ENCODE measurements at places on chromosomes 2 and 18. TPM values are rescaled to one million over a fixed set of nuclear protein-coding genes. Genes with fewer than 3 reads are reported as not detected.

Gene OTOS
- not detected for total RNA-seq

Gene TACR1
- total RNA-seq: not detected

Gene LRP2
- total RNA-seq: not detected

Gene HOXD3
- 18.0 TPM for total RNA-seq

Gene FEV
- total RNA-seq: not detected

Gene LINC00305
- total RNA-seq: not detected

Gene CHST9
- total RNA-seq: not detected

Gene ST8SIA5
- not detected for total RNA-seq

Gene DNAJC27
- total RNA-seq: 2.0 TPM

Gene EGR4
- total RNA-seq: not detected

Gene DIPK1C
- total RNA-seq: not detected

Gene PDCD1
- total RNA-seq: not detected

Gene PTGR3
- 17.4 TPM for total RNA-seq

Gene RIT2
- total RNA-seq: not detected

Gene FOXD4L1
- total RNA-seq: not detected

Gene SPHKAP
- total RNA-seq: not detected

Gene LRPPRC
- 89.5 TPM for total RNA-seq

Gene CTAGE1
- not detected for total RNA-seq

Gene SP140
- not detected for total RNA-seq

Gene RND3
- 69.8 TPM for total RNA-seq

Gene C2orf92
- total RNA-seq: 2.0 TPM

Gene IFT172
- 15.0 TPM for total RNA-seq

Gene EMILIN2
- total RNA-seq: 4.6 TPM

Gene FKBP7
- 21.3 TPM for total RNA-seq

Gene DRC1
- 0.33 TPM for total RNA-seq

Gene KLHL14
- total RNA-seq: under 0.01 TPM

Gene B4GALT6
- total RNA-seq: 17.1 TPM

Gene FARSB
- 30.2 TPM for total RNA-seq

Gene IL36A
- not detected for total RNA-seq

Gene DSC3
- total RNA-seq: 0.33 TPM

Gene SPATS2L
- 43.2 TPM for total RNA-seq

Gene MLPH
- not detected for total RNA-seq

Gene TSPYL6
- total RNA-seq: 0.10 TPM

Gene KCNG2
- total RNA-seq: not detected

Gene EPC2
- total RNA-seq: 22.9 TPM

Gene LAPTM4A
- 118 TPM for total RNA-seq

Gene SRD5A2
- total RNA-seq: not detected

Gene SERPINB4
- not detected for total RNA-seq

Gene DSG1
- not detected for total RNA-seq

Gene TEKT4
- not detected for total RNA-seq

Gene STARD6
- total RNA-seq: 0.33 TPM

Gene TNP1
- not detected for total RNA-seq

Gene CPLX4
- not detected for total RNA-seq

Gene TCF7L1
- 8.3 TPM for total RNA-seq

Gene SLC4A3
- 0.10 TPM for total RNA-seq

Gene ANKRD44
- 39.5 TPM for total RNA-seq

Gene RAB10
- 112 TPM for total RNA-seq

Gene STAT1
- total RNA-seq: 188 TPM

Gene SIX3
- total RNA-seq: not detected

Gene ARHGEF4
- under 0.01 TPM for total RNA-seq

Gene CENPA
- 5.2 TPM for total RNA-seq

Gene MAPK4
- total RNA-seq: not detected

Gene SCN7A
- total RNA-seq: not detected

Gene LYPD6
- 1.3 TPM for total RNA-seq

Gene STPG4
- 0.29 TPM for total RNA-seq

Gene LYG2
- not detected for total RNA-seq

Gene CFAP65
- total RNA-seq: not detected

Gene SDC1
- total RNA-seq: 5.9 TPM

Measured in vein endothelial cell (primary cell).